ENCODE measurements at places on chromosomes 7 and 10.

DNA sequence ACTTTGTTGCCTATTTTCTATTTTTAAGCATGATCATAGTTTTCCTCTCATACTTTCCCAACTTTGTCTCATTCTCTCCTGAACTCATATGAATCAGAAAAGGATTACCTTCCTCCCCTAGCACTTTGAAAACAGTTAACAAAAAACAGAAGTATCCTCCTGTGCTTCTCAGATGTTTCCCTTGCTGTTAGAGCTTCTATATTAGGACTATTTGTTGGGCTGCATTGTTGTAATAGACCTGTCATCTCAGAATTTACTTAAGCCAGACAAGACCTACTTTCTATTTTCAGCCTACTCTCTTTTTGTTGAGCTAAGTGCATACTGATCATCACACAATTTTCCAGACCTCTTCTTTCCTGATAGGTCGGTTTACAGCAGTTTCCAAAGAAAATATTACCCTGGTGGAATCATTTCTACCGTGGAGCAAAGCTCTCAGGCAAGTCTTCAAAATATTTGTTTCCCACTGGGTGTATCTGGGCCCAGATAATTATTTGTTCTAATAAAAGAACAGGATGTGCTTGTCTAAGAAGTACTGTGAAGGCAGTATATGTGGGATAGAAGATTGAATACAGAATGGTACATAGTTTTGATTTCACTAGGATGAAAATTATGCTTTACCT, 411.9 kb upstream of the KLF6 start:
- no peak for DNase-seq

- DNase-seq: no peak
Measured at GRCh38 chr10:31678139-31678536, 250.5 kb downstream of the ARHGAP12 start.

DNA sequence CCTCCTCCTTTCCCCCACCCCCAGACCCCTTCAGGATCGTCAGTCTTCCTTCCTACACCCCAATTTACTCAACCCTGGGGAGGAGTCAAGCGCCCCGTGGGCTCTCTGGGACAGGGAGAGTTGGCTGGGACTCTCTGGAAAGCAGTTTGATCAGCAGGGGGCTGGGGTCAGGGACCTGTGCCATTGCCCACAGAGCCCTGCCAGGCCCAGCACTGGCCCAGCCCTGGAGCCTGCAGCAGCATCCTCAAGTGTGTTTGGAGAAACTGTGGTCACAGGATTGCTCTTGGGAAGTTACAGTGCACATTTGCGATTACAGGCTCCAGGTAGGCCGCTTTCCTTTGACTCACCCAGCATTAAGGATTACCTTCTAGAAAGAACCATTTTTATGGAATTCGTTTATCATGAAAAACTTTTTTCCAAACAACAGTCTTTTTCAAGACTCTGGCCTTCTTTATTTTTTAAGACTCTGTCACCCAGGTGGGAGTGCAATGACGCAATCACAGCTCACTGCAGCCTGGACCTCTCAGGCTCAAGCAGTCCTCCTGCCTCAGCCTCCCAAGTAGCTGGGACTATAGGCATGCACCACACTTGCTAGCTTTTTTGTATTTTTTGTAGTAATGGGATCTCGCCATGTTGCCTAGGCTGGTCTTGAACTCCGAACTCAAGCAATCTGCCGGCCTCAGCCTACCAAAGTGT, 50.7 kb downstream of the CHST3 start:
- no peak for DNase-seq

DNA sequence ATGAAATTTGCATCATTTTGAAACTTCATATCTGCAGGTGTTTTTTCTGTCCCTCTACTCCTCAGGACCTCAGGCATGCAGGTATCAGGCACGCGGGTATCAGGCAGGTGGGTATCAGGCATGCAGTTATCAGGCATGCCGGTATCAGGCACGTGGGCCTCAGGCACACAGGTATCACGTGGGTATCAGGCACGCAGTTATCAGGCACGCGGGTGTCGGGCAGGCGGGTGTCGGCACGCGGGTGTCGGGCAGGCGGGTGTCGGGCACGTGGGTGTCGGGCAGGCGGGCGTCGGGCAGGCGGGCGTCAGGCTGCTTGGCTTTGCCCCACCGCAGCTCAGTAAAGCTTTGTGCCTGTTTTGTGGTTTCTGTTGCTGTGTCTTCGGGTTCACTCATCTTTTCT, 8.7 kb downstream of the SPRN start:
- DNase-seq: no peak

- no peak for DNase-seq
Measured at GRCh38 chr7:29815181-29816105, 9.1 kb downstream of the WIPF3 start.

Measured in stimulated activated CD4-positive, alpha-beta T cell treated with anti-CD3 and anti-CD28 coated beads, Interleukin-1b, Interleukin-23, amount 100 ng/mL, for 1 hour (primary cell).